ENCODE measurements at places on chromosomes 4 and X.

GRCh38 chrX:13464599-13465275, 104.7 kb upstream of the EGFL6 start:
- no peak for DNase-seq

DNA sequence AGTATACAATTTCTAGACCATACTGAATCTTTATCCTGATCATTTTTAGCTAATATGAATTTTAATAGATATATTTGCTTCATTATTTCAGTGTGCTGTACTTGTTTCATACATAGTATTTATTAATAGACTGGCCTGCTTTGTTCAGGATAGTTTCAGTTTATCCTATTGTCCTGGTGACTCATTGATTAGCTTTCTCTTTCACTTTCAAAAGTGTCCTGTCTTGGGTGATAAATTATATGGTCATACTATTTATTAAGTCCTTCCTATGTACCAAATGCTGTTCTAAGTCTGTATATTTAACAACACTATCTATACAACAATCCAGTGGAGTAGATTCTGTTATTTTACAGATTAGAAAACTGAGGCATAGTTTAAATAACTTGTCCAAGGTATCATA, 153.8 kb upstream of the RAPGEF2 start:
- DNase-seq = no peak

- no peak for DNase-seq
Observed at GRCh38 chrX:117508021-117508420, 608.6 kb downstream of the KLHL13 start.

DNA sequence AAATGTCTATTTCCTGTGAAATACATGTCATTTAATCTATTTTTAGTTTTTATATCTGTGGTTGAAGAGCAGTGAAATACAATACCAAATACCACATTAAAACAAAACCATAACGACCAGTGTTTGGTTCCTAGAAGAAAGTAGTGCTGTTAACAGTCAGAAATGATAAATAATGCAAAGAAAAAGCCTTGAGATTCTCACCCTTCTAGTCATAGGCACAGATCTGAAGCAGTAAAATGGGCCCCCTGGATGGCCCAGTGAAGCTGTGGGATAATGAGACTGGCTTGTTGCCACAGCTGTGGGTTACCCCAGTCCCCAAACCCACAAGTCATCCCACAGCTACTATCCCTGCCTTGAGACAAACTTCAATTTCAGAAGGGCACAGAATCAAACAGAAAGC, 137.3 kb upstream of the RPL34 start:
- no peak for DNase-seq

GRCh38 chrX:154873329-154873728, 12.8 kb upstream of the F8A1 start:
- no peak for DNase-seq

Data from K562 (cell line).